ENCODE measurements at places on chromosomes 5 and 9.

- DNase-seq, result no peak
Measured at GRCh38 chr9:72394066-72394465, 29.1 kb upstream of the ZFAND5 start.

DNA sequence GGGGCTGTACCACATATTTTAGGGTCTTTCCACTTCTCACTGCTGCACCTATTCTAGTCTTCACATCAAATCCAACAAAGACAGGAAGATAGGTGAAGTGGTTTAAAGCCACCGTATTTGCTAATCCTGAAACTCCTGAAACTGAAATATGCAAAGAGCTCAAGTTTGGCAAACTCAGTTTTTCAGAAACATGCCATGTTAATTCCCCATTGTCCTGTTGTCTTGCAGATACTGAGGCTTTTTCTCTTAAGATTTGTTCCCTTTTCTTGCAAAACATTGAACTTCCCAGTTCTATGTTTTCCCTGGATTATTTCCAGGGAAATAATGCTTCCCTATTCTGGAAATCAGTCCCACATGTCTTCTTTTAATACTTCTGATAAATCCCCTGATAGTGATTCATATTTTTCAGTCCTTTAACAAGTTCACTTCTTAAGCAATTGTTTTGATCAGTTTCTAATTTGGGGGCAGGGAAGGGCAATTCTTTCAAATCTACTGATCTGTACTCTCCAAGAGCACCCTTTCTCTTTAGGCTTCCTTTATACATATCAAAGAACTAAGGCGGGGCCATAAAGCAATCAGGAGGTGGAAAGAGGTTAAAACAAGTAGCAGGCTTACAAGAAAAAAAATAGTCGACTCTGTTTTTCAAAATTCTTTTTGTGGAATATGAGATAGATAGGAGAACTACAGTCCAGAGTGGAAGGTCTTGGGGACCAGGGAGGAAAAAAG lies 648.5 kb downstream of the BNC2 start:
- no peak for DNase-seq

DNA sequence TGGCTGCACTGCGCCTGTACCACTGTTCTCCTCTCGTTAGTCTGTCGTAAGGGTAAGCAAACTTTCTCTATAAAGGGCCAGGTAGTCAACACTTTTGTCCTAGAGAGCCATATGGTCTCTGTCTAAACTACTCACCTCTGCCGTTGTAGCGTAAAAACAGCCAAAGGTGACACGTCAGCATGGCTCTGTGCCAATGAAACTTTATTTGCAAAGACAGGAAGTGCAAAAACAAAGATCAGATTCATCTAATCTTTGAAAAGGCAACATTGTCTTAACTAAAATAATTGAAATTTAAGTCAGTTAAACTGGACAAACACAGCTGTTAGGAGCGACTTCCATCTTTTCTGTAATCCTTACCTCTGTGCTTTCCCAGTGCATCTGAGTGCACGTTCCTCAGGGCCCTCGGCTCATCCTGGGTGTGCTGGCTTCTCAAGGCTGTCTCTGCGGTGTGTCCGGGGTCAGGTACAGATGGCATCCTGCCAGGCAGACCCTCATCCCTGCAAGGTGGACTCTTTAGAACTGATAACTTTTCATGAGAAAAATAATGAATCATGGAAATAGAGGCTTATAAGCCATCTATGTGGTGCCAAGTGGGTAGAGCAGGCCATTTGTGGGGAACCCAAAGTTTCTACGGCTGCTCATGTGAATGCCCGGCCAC lies 35.2 kb upstream of the IRX4 start:
- DNase-seq, result no peak

- DNase-seq, result no peak
Measured at GRCh38 chr5:69300537-69301203, 31.9 kb downstream of the CCDC125 start.

GRCh38 chr5:73757416-73757815 lies 131.4 kb downstream of the ARHGEF28 start:
- DNase-seq, result no peak

DNA sequence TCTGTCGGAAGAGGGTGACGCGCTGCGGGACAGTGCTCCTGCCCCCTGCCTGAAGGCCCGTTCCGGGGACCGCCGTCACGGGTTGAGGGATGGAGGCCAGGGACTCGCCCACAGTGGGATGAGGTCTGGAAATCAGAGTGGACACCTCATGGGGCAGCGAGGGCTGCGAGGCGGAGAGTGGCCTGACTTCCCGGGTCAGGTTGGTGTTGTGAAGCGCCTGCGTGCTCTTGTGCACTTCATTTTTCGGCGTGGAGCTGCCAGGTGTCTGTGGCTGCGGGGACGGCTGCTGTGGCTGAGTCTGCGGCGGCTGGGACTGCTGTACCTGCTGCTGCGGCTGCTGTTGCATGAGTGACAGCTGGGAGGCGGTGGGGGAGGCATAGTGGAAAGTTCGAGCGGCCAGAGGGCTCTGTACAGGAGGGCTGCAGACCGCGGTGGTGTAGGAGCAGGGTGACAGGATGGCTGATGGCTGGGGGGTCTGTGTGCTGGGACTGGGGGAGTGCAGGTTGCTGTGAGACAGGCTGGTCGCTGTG lies 434.1 kb downstream of the HCN1 start:
- DNase-seq, result no peak

DNA sequence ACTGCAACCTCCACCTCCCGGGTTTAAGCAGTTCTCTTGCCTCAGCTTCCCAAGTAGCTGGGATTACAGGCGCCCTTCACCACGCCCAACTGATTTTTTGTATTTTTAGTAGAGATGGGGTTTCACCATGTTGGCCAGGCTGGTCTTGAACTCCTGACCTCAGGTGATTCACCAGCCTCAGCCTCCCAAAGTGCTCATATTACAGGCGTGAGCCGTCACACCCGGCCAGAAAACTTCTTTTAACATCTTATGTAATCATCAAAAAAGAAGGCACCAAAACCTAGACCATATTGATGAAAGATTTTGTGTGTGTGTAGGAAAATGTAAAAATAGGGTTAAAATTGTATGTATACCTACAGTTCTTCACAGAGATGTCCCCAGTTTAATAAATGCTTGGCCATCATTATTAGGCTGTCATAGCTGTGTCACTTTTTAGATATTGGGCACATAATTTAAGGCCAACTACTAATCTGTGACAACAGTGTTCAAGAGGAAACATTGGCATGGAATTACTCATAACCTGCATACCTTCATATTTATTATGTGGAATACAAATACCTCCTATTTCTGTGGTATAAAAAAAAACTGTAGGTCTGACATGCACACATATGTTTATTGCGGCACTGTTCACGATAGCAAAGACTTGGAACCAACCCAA lies 44.4 kb downstream of the RAD50 start:
- DNase-seq, result no peak

GRCh38 chr5:150054569-150054968 lies 31.8 kb downstream of the CSF1R start:
- DNase-seq, result no peak

- DNase-seq, result no peak
Measured at GRCh38 chr9:114252394-114252793, 70.5 kb upstream of the ORM1 start.

GRCh38 chr5:42876375-42876844 lies 64.7 kb upstream of the SELENOP start:
- DNase-seq, result no peak

GRCh38 chr5:34899066-34899465 lies 16.2 kb downstream of the RAD1 start:
- DNase-seq, result no peak

GRCh38 chr5:157581901-157582300 lies 6.3 kb upstream of the ADAM19 start:
- DNase-seq, result no peak

DNA sequence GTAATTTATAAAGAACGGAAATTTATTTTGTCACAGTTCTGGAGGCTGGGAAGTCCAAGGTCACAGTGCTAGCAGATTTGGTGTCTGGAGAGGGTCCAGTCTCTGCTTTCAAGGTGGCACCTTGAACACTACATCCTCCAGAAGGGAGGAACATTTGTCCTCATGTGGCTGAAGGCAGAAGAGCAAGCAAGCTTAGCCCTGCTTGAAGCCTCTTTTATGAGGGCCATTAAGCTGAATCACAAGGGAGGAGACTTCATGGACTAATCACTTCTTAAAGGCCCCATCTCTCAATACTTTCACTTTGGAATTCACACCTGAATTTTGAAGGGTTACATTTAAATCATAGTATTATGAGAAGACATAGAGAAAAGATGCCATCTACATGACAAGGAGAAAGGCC lies 215.4 kb upstream of the NFIL3 start:
- no peak for DNase-seq

DNA sequence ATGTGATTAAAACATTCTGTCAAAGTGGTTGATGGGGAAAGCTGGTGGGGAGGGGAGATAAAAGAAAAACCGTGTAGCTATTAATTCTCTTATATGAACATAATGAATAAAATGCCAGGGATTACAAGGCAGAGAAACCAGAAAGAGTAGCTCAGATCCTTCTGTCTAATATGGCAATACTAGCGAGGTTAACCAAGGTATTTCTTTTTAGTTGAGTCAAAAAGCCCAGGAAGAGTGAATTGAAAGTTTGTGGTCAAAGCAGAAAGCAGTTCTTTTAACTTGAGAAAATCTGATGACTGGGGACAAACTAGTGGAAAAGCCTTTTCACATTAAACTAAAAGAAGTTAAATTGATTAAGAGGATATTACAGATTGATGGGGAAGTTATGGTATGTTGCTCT lies 76.0 kb downstream of the ERBIN start:
- DNase-seq, result no peak

DNA sequence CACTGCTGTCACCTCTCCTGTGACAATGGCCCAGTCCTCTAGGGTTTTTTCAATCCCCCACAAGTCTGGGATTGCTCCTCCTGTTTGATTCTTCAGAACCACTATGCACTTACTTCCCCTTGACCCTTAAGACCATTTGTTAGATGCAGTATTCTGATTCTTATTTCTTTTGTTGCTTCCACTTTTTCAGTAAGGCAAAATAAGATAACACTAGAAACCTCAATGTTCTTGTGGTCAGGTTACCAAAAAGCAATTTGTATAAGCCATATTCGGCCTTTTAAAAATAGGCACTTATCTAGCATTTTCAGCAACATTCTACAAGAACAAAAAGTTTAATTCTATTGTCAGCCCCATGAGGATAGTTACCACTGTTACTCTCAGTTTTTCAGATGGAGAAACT lies 220.0 kb downstream of the KDM4C start:
- DNase-seq, result no peak

- no peak for DNase-seq
Measured at GRCh38 chr5:170633235-170634081, 129.6 kb downstream of the KCNIP1 start.

GRCh38 chr9:75087289-75087823 lies 599 bp downstream of the NMRK1 start:
- no peak for DNase-seq

DNA sequence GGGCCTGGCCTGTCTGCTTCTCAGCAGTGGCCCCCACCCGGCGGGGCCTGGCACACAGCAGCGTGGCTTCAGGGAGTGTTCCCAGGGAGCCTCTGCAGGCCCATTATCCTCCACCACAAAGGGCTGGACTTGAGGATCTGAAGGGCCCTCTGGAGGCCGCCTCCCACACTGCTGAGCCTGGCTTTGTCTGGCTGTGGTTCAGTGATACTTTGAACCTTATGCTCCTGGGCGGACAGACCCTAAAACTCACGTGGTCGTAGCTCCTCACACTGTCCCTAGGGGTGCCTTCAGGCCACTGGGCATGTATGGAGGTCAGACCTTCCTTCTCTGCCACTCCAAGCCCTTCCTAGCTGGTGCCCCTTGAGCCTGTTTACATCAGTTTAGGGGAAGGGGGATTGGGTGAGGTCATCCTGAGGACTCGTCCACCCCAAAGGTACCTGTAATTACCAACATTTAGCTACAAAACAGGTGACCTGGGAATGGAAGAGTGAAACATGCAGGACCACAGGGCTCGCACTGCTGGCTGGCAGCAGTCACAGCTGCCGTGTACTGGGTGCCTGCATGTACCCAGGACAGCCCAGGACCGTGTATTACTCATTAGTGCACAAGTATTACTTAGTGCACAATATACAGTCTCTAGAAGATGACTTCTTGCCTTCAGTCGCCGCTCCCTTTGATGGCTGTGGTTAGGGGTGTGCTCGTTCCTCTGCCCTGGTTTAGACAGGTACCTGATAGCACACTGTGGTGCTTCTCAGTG lies 8.5 kb downstream of the GRHPR start:
- DNase-seq, result no peak

GRCh38 chr5:135702191-135702590 lies 123.4 kb upstream of the CXCL14 start:
- no peak for DNase-seq

- DNase-seq, result no peak
Measured at GRCh38 chr5:116923344-116923743, 348.7 kb upstream of the SEMA6A start.

GRCh38 chr9:13716601-13717321 lies 437.3 kb upstream of the MPDZ start:
- no peak for DNase-seq

GRCh38 chr9:96646081-96646991 lies 8.8 kb downstream of the PRXL2C start:
- no peak for DNase-seq

DNA sequence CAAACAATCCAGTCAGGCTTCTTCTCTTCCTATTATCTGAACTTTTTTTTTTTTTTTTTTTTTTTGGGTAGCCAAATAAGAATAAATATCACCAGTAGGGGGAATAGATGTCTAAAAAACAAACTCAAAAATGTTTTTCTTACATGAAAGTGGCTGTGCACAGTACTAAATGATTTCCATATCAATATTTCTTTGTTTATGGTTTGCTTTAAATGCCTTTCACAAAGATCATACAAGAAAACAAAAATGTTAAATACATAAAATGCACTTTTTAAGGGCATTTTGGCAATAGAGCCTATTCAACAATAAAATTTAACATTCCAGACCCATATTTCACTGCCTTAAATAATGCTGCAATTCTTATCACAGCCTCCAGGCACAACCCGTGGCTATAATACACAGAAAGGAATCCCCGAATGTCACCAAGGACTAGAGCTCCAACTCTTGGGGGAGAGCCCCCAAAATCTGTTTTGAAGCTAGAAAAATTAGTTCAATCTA lies 91.1 kb upstream of the TBCA start:
- no peak for DNase-seq

GRCh38 chr9:133059623-133060022 lies 2.2 kb upstream of the CEL start:
- no peak for DNase-seq

DNA sequence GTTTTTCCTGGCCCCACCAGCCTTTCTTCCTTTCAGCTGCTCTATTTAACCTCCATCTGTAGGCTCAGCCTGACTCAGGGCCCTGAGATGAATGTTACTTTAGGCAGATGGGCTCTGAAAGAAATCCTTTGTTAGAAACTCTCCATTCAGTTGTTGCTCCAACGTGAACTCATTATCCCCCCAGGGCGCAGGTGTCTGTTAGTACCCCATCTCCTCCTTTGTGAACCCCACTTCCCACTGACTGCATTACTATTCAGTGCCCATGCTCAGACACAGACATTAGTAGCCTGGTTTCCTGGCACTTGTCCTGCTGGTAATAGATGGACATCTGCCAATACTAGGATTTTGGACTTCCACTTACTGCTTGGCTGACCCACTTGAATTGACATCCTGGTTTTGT lies 1271.6 kb downstream of the PTPRD start:
- no peak for DNase-seq

- no peak for DNase-seq
Measured at GRCh38 chr9:77816641-77817341, 168.7 kb upstream of the GNA14 start.

- no peak for DNase-seq
Measured at GRCh38 chr5:15367489-15367888, 132.5 kb upstream of the FBXL7 start.

GRCh38 chr9:116238776-116239340 lies 85.3 kb downstream of the PAPPA start:
- DNase-seq, result no peak

GRCh38 chr5:109750463-109750862 lies 60.7 kb downstream of the MAN2A1 start:
- no peak for DNase-seq
